AG09309 (cell line): ENCODE measurements at places on chromosomes 11 and 22.

DNA sequence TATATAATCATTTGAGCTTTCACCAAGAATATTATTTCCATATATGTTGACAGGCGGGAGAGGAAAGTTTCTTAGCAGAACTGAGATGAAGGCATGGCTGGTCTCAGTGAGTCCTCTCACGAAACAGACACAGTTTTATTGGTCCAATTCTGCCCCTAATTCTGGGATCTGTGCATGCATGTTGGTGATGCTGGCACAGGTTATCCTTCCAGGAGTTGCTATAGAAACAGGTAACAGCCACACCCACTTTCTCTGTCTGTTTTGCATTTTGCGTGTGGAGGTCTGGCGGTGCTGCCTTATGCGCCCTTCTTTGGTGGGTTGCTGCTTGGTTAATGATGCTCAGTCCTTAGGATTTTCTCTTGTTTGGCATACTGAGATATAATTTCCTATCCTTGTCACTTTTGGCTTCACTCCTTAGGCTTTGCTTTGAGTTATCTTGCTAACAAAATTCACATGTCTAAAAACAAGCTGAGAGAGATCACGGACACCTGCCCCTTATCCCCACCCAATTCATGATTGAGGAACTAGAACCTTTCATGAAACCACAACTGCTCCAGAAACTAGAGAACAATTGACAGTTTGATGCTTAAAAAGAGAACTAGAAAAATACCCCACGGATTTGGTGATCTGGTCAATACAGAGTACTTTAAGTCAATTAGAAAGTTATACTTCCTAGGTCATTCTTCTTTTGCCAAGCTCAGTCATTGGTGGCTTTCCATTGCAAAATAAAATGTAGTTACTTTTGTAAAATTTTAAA lies 189.3 kb downstream of the FAT3 start:
- no peak for DNase-seq

DNA sequence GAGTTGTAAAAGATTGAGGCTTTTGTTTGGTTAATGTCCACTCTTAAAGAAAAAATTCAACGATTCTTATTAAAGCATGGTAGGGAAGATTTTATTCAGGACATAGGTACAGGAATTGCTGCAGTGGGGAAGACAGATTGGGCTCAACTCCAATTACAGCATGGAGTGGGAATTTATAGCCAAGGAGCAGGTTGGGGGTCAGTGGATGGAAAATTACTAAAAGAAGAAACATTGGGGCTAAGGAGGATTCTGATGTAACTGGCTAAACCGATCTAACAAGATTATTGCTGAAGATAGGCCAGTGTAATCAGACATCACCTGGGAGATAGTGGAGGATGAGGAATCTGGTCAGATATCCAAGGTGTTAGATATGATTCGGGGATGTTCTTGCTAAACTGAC lies 97.4 kb downstream of the FAR1 start:
- DNase-seq, result no peak

GRCh38 chr22:24023204-24023789 lies 12.2 kb downstream of the CABIN1 start:
- DNase-seq, result no peak

DNA sequence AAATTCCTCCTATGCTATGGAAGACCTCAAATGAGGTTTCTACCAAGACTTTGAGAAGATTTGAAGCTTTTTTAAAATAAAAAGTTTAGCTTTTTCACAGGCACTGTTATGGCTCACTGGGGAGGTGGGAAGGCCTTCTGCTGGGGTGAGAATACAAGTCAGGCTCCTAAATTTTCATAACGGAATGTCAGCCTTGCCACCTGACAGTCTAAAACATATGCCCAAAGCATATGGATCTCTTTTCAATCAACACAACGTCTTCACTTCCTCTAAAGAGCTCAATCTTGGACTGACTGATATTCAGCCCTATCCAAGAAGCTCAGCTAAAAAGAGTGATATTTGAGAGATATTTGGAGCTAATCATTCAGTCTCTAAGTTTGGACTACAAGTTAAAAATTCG lies 57.1 kb upstream of the LIN7C start:
- DNase-seq, result no peak

DNA sequence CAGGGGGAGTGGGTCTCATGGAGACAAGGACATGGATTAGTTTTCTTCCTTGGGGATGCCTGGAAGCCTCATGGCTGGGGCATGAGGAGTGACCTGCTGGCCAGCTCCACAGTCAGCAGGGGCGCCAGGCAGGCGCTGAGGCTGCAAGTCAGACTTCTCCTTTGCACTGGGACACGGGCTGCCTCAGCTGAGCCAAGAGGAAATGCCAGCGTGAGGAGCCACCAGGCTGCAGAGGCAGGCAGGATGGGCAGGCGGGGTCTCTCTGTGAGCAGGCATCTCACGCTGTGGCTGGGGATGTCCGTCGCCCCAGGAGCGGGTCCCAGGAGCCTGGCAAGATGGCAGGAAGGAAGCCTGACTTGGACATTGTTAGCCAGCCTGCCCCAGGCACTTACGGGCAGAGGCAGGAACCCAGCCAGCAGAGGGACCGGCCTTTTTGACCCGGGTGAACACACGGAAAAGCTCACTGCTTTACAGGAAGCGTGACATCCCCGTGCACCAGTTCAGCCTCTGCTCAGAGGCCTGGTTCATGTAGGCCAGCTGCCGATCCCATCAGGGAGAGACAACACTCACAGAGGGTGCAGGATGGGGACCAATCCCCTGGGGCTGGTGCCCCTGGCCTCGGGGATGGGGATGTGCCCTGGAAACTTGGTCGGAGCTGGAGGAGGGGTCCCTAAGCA lies 10.2 kb downstream of the GNB1L start:
- DNase-seq, result peak; percentile 14

- DNase-seq, result no peak
These were observed 25.5 kb downstream of the DKK3 start for GRCh38 chr11:11982975-11983374.

DNA sequence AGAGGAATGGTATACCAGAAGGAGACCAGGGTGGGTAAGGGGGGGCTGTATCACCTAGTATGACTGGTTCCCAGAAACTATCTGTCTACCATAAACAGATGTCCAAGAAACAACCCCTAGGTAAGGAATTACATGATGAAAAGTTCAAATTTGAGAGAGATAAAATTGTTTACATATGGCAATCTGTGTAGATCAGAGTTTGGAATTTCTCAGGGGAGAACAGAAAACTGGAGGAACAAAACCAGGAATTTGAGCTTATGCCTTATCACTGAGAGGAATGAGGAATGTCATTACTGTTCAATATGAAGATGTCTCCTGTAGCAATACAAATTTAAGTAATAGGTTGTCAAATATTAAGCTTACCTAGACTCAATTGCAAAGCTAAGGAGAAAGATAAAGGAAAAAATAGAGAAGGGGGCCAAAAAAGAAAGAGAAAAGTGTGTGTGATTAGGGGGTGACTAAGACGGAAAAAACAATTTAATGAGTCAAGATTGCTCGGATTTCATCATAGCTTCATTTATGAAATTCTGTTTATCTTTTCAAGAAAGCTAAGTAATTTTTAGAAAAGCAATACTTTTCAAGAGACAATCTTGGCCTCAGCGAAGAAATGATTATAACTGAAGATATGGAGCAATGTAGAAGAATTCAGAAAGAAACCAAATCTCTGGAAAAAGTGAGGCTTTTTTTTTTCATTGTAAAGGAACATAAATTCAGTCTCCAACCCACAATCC lies 117.8 kb downstream of the APOL5 start:
- DNase-seq, result peak; percentile 29

DNA sequence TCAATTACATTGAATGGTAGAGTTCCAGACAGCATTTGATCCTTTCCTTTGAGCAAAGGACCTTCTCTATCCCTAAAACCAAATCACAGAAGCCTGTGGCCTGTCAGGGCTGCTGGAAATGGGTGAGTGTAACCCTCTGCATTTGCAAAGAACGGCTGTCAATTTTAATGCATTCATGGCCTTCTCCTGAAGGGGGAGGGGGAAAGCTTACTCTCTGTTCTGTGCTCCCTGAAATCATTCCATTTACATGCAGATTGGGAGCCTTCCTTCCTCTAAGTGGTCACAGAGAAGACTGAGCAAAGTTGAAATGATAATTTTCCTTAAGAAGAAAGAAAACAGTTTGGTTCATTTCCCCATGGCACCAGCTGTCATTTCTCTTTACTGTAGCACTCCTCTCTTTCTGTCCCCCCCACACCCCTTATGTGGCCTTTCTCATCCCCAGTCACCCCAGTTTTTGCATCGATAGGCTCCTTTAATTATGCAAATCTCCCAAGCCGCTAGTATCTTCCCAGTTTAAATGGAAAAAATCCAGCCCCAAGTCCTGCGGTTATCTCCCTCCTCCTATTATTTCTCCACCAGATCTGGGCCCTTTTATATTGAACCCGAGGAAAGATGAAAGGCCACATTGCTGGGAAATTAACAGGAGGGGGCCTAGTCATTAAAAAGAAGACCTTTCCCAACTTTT lies 109.4 kb upstream of the KIRREL3 start:
- no peak for DNase-seq

- no peak for DNase-seq
These were observed 265.8 kb upstream of the POU2AF2 start for GRCh38 chr11:110979696-110980095.

- DNase-seq, result no peak
These were observed 276.5 kb downstream of the ETS1 start for GRCh38 chr11:128310676-128311445.

DNA sequence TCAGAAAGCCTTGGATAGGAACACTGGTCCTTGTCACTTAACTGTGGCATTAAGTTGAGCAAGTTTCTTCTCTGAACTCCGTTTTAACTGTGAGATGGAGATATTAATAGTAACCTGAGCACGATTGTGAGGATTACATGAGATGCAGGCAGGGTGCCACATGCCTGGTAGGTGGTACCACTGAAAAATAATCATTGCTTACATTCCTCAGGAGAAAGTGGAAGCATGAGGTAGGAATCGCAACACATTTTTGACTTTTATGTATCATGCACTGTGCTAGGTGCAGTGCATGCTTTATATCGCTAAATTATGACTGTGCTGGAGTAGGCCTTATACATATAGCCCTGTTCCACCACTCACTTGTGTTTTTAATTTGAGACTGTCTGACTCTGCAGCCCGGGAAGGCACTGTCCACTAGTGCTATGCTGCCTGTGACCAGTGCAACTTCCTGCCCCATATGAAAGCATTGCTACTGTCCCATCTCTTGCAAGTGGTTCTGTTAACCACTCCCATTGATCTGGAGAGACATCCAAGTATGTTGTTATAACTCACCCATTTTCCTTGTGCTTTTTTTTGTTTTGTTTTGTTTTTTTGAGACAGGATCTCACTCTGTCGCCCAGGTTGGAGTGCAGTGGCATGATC lies 1.0 kb downstream of the UQCR10 start:
- DNase-seq, result no peak

GRCh38 chr11:26623076-26623659 lies 51.1 kb upstream of the MUC15 start:
- DNase-seq, result no peak

DNA sequence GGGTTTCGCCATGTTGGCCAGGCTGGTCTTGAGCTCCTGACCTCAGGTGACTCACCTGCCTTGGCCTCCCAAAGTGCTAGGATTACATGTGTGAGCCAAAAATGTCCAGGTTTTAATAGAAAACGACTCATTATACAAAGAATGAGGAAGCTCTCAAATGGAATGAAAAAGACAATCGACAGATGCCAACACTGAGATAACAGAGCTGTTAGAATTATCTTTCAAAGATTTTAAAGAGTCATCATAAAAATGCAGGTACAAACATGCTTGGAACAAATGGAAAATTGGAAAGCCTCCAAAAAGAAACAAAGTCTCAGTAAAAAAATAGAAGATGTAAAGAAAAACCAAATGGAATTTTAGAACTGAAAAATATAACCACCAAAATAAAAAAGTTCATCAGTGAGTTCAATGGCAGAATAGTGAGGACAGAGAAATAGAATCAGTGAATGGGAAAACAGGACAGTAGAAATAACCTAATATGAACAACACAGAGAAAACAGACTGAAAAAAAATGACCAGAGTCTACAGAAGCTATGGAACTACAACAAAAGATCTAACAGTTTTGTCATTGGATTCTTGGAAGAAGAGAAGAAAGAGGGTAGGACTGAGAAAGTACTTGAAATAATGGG lies 10.9 kb downstream of the GAB2 start:
- DNase-seq, result no peak

GRCh38 chr11:121538054-121538453 lies 85.3 kb upstream of the SORL1-AS1 start:
- DNase-seq, result no peak

DNA sequence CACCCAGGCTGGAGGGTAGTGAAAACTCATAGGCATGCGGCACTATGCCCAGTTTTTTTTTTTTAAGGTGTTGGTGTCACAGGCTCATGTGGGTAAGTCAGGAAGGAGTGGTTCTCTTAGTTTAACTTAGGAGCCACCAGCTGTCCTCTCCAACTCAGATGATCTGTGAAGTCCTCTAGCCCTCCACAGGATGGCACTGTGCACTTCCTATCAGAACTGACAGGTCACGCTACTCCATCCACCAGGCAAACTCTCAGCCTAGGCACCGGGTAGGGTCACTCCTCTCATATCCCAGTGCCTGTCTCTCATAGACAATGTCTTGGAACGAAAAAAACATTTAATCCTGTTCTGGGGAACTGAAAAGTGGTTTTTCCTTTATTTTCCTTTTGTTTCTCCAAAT lies 16.5 kb downstream of the NAP1L4 start:
- DNase-seq, result no peak

DNA sequence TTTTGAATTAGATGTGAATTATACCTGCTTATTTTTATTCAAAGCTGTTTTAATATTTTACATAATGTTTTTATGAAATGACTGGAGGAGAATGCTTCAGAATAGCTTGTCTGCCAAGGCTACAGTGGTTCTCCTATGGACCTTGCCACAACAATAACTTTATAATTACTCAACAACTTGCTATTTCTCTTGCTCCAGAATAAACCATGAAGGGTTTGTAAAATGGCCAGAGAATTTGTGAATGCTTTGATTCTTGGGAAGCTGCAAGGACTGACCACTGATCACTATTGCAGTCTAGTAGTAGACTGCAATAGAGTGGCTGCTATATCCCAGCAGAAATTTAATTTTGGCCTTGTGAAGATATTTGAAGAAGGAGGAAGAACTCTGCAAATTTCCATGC lies 199.7 kb downstream of the FAT3 start:
- peak; percentile 43 for DNase-seq

GRCh38 chr22:41201141-41201540 lies 4.0 kb upstream of the L3MBTL2 start:
- no peak for DNase-seq

DNA sequence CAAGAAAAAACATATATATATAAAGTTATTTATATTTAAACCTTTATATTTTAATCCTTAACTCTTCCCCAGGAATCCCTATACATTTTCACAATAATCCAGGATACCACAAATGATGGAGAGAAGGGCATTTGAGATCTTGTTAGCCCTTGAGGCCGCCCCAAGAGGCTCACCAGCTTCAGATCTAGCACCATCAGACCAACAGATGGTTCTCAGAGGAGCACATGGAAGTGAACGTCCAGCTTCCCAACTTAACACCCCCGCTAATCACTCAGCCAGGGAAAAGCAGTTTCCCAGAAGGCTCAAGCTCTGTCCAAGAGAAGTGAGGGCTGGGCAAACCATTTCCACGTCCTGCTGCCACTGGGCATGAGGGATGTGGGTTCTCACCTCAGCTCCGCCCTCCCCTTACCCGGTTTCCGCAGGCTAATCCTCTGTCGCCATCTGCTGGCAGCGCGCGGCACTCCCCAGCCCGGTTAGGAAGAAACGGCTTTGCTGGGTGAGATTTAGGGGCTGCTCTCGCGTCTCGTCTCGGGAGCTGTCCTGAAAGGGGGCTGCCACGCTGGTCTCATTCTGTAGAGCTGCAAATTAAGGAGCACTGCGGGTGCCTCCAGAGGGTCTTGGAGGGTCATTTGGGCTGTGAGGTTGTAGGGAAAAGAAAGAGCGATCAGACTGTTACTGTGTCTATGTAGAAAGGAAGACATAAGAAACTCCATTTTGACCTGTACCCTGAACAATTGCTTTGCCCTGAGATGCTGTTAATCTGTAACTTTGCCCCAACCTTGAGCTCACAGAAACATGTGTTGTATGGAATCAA lies 6.8 kb upstream of the FAM111A start:
- no peak for DNase-seq
